HEK293T (cell line): ENCODE measurements at places on chromosomes 12 and 14.

GRCh38 chr12:6337958-6338433 is 3.9 kb downstream of the TNFRSF1A start:
- DNase-seq: no peak

GRCh38 chr14:70888681-70889175 is 18.5 kb upstream of the PCNX1 start:
- DNase-seq: no peak

- no peak for DNase-seq
Measured at GRCh38 chr12:2083561-2083960, 30.8 kb downstream of the CACNA1C start.

DNA sequence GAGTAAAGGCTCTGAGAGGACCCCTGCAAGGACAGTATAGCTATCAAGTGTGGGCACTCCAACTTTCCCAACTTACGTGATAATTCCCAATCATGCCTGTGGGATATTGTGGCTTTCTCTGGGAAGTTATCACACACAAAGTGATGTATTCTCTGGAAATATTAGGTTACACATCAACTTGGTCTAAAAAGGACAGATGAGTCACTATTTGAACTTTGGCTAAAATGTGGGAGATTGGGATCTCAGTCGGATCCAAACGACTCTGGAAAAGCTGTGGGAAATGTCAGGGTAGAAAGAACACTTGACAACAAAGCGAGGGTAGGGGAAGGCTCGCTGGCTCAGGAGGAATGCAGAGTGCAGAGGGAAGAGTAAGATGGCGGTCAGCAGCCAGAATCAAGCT is 1048.9 kb downstream of the BCL11B start:
- DNase-seq: no peak

GRCh38 chr12:65200007-65200665 is 30.8 kb downstream of the LEMD3 start:
- DNase-seq: no peak

- peak; percentile 80 for DNase-seq
Measured at GRCh38 chr14:50860478-50861086, 11.3 kb upstream of the ABHD12B start.

- DNase-seq: no peak
Measured at GRCh38 chr14:36676236-36676635, 14.6 kb downstream of the PAX9 start.

DNA sequence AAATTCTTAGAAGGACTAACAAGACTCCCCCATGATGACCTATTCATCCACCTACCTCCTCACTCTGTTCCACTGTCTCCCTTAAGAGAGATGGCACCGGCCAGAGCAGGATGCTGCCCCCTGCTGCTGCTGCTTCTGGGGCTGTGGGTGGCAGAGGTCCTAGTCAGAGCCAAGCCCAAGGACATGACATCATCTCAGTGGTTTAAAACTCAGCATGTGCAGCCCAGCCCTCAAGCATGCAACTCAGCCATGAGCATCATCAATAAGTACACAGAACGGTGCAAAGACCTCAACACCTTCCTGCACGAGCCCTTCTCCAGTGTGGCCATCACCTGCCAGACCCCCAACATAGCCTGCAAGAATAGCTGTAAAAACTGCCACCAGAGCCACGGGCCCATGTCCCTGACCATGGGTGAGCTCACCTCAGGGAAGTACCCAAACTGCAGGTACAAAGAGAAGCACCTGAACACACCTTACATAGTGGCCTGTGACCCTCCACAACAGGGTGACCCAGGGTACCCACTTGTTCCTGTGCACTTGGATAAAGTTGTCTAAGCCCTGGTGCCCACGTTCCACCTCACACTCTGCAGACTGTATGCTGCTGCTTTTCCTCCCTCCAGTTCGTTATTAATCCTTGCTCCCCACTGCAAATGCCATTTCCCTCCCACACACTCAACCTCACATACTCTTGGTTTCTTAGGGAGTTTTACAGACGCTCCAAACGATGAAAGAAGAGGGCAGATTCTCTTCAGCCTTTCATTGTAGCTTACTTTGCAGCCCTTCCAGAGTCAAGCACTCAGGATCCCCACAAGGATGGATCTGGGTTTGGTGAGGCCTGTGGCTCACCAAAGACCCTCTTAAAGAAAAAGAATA is at the start of gene RNASE8:
TSS of gene RNASE8 (plus strand) at position 20 of the 873 bp plus-strand sequence. CDS start at position 91, 71 bp downstream.
- DNase-seq: no peak

DNA sequence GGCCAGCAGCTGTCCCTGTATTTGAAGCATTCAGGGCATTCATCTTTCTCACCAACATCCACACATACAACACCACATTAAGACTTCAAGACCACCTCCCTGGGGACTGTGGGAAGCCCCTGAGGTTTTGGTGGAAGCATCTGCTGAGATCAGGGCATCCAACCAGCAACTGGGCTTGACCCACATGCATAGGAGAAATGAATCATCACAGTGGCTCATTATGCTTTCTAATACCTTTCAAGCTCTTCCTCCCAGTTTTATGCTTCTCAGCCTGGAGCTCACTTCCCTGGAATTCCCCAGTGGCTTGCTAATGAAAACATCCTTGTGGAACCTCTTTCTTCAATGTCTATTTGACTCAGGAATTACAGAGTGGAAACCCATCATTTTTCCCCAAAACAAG is 21.4 kb upstream of the CMKLR1 start:
- DNase-seq: no peak

DNA sequence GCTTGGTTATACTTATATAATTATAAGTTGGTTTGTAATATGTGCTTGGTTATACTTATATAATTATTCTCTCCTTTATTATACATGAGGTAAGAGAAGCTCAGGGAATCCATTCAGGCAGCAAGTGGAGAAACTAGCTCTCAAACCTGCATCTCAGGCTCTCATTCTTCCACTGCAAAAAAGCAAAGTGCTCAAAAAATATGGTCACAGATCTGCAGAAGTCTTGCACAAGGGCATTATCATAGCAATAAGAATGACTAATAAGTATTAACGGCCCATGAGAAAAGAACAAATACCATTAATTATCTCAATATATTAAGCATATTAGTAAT is 476 bp upstream of the TRAFD1 start:
- no peak for DNase-seq

- DNase-seq: no peak
Measured at GRCh38 chr14:60303745-60304144, 54.7 kb downstream of the PPM1A start.

GRCh38 chr12:119393677-119394076 is 59.1 kb downstream of the CCDC60 start:
- DNase-seq: no peak

GRCh38 chr12:97283297-97283696 is 179.3 kb upstream of the RMST start:
- DNase-seq: peak; percentile 27

GRCh38 chr12:120719496-120720233 is 6.0 kb upstream of the ACADS start:
- DNase-seq: no peak

- no peak for DNase-seq
Measured at GRCh38 chr14:38790916-38791315, 312.1 kb downstream of the SEC23A start.

DNA sequence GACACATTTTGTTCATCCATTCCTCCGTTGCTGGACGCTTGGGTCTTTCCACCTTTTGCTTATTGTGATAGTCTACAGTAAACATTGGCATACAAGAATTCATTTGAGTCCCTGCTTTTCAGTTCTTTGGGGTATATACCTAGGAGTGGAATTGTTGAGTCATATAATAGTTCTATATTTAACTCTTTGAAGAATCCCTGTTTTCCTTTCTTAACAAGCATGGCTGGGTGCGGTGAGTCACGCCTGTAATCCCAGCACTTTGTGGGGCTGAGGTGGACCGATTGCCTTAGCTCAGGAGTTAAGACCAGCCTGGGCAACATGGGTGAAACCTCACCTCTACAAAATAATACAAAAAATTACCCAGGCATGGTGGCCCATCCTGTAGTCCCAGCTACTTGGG is 75.4 kb downstream of the CCDC92 start:
- DNase-seq: no peak

DNA sequence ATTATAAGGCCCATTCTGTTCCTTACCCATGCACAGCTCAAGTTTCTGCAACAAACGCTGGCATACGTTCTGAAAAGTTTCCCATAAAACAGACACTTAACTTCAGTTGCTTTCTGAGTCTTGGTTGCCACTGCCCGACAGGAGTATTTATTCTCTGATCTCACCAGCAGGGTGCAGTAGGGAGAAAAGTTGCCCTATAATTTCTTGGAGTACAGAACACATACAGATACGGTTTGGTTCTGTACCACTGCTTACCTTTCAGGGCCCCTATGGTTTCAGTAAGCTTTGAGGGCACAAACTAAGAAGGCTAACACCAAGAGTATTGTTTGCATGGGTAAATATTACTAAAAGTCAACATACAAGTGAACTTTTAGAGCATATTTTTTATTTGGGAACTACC is 77.9 kb downstream of the SPATA7 start:
- DNase-seq: peak; percentile 57

DNA sequence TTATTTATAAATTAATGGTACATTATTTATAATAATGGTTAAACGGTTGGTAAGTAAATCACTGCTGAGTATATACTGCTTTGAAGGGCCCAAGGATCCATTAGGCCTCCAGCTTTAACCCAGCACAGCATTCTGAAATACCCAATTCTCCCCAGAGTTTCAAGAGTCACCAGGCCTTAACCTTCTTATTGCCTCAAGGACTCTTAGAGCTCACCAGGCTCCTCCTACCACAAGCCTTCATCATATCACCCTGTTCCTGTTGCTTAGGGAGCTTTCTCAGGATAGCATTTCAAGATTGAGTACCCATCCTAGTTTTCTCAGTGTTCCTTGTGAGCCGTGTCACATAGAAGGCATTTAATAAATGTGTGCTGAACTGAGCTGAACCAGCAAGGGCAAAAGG is 242.5 kb downstream of the FBXL14 start:
- DNase-seq: no peak

DNA sequence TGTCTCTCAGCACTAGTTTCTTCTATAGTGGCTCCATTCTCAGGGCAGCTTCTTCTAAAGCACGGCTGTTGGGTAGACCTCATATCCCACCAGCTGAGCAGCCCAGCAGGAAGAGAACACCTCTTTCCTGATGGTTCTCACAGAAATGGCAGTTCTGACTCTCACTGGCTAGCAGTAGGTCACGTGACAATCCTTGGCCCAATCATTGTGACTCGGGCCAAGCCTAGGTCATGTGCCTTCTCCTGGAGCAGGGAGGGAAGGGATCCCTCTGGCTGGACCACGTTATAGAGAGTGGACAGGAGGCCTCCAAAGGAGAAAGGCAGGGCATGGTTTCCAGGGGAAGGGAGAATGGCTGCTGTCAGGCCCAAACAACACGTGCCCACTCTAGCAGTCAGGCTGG is 149.1 kb downstream of the AACS start:
- DNase-seq: no peak

DNA sequence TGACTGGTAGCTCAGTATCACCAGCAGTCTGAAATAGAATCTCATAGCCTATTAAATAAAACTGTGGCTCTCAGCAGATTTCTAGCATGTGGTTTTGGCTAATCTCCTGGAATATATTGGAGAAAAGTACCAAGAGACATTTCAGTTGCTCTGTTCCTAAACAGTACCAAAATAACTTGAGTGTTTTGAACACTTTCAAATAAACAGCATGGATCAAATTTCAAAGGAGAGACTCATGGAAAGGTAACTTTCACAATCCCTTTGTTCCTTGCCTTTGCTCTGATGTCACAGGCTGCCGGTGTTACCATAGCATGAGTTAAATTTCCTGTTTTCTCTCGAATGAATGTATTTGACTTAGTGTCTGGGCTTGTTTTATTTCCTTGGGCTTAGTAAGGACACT is 3.4 kb downstream of the ARG2 start:
- DNase-seq: no peak

DNA sequence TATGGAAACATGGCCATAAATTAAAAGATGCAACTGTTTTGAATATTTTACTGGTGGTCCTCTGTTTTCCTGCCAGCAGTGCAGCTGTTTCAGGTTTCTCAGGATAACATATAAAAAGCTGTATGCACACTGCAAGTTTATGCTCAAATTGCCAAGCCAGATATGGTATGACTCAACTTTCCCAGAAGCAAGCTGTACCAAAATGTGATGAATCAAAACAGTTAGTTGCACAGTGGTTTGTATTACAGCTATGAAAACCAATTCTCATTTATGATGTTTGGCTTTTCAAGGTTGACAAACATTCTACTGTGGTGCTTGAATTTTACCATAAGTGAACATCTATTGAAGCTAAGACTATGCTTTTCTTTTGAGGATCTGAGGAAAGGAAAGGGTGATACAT is 15.5 kb downstream of the TRMT5 start:
- DNase-seq: no peak

- DNase-seq: no peak
Measured at GRCh38 chr12:2171672-2172426, 119.1 kb downstream of the CACNA1C start.

DNA sequence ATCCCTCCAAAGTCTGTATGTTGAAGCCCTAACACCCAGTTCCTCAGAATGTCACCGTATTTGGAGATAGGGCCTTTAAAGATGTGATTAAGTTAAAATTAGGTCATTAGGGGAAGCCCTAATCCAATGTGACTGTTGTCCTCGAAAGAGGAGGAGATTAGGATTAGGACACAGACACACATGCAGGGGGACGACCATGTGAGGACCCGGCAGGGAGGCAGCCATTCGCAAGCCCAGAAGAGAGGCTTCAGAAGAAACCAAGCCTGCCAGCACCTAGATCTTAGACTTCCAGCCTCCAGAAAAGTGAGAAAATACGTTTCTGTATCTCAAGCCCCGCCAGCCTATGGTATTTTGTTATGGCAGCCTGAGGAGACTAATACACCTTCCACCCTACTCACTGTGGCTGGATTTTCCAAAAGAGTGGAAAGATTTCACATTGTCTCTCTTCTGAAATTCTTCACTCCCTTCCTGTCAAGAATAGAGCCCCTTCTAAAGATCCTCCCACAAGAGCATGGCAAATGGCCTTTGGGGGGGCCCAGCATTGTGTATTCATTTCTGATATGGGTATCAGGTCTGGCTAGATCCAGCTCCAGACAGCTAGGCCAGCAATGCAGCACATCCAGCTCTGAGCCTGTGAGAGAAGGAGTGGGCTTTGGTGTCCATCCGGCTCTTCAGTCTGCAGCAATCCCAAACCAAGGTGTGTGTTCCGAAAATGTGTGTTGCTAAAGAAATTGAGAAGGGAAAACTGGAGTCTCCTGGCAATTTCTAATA is 15.4 kb upstream of the UBC start:
- no peak for DNase-seq

GRCh38 chr14:26233118-26233517 is 364.7 kb downstream of the NOVA1 start:
- no peak for DNase-seq

DNA sequence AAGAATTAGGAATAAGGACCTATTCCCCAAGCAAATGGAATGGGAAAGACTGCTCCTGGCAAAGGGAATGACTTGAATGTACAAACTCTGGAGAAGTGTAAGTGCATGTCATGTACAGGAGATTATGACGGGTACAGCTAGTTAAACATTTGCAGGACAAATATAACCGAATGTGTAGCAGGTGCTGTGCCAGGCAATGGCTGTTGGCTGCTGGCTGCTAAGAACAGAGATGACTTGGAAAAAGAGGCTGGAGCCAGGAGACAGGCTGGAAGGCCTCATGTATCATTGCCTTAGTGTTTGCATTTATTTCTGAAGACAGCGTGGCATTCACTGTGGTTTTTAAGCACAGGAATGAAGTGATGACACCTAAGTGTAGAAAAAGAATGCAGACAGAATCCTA is 136.8 kb downstream of the TTC8 start:
- DNase-seq: no peak
